Fibroblast of the aortic adventitia (primary cell): ENCODE measurements at places on chromosomes 4 and X. TPM values are rescaled to one million over a fixed set of nuclear protein-coding genes. Genes with fewer than 3 reads are reported as not detected.

Gene DKK2
- total RNA-seq: 0.27 and 0.82 TPM in 2 replicates

Gene NHSL2
- 3.9 and 6.8 TPM in 2 replicates for total RNA-seq

Gene PRIMPOL
- total RNA-seq: 29.9 and 31.0 TPM in 2 replicates

Gene PRDM8
- total RNA-seq: 7.8 and 15.6 TPM in 2 replicates

Gene PTPN13
- total RNA-seq: 41.6 and 67.6 TPM in 2 replicates

Gene KLB
- total RNA-seq: under 0.01 TPM in 1 of 2 replicates, not detected in the other

Gene GRSF1
- 73.1 and 75.3 TPM in 2 replicates for total RNA-seq

Gene RELL1
- total RNA-seq: 21.3 and 65.7 TPM in 2 replicates

Gene PF4V1
- total RNA-seq: not detected in 2 replicates

Gene MOSPD2
- total RNA-seq: 25.5 and 30.5 TPM in 2 replicates

Gene ZAR1
- not detected in 2 replicates for total RNA-seq

Gene GASK1B
- 22.3 and 37.6 TPM in 2 replicates for total RNA-seq

Gene TAB3
- 13.2 and 19.5 TPM in 2 replicates for total RNA-seq

Gene HDAC6
- total RNA-seq: 17.3 and 33.7 TPM in 2 replicates

Gene XAGE1A
- total RNA-seq: not detected in 2 replicates

Gene STOX2
- total RNA-seq: 1.1 and 1.5 TPM in 2 replicates

Gene TRIM60
- not detected in 2 replicates for total RNA-seq

Gene TRIM75
- total RNA-seq: not detected in 2 replicates

Gene TNMD
- total RNA-seq: 0.90 TPM in 1 of 2 replicates, not detected in the other

Gene LRCH2
- total RNA-seq: 3.5 and 11.1 TPM in 2 replicates

Gene UGT2B15
- not detected in 2 replicates for total RNA-seq

Gene IL13RA1
- 52.7 and 66.8 TPM in 2 replicates for total RNA-seq

Gene PASD1
- not detected in 2 replicates for total RNA-seq

Gene RHOXF2
- total RNA-seq: not detected in 2 replicates

Gene RPS6KA6
- 4.2 and 7.0 TPM in 2 replicates for total RNA-seq

Gene HTN1
- total RNA-seq: not detected in 2 replicates

Gene GAGE12H
- total RNA-seq: not detected in 2 replicates

Gene KLHL15
- total RNA-seq: 7.0 and 13.2 TPM in 2 replicates

Gene FOXR2
- not detected in 2 replicates for total RNA-seq

Gene GAGE13
- not detected in 2 replicates for total RNA-seq

Gene EPHA5
- 30.2 and 50.2 TPM in 2 replicates for total RNA-seq

Gene XK
- 0.09 TPM in 1 of 2 replicates, not detected in the other for total RNA-seq

Gene UGT2B10
- total RNA-seq: not detected in 2 replicates

Gene MAGEA11
- not detected in 2 replicates for total RNA-seq

Gene HTRA3
- total RNA-seq: 7.6 and 9.6 TPM in 2 replicates

Gene DDX53
- not detected in 2 replicates for total RNA-seq

Gene AMBN
- total RNA-seq: not detected in 2 replicates

Gene NALF2
- total RNA-seq: not detected in 2 replicates

Gene LRIT3
- under 0.01 TPM in 1 of 2 replicates, not detected in the other for total RNA-seq

Gene USP51
- total RNA-seq: 2.2 and 3.8 TPM in 2 replicates

Gene HPRT1
- 10.0 and 20.2 TPM in 2 replicates for total RNA-seq

Gene RAB39B
- total RNA-seq: 1.6 and 2.7 TPM in 2 replicates

Gene CC2D2A
- 41.0 and 52.9 TPM in 2 replicates for total RNA-seq

Gene NDST4
- total RNA-seq: not detected in 2 replicates

Gene PHEX
- 5.6 and 6.7 TPM in 2 replicates for total RNA-seq

Gene CLNK
- 0.08 TPM in 1 of 2 replicates, not detected in the other for total RNA-seq

Gene CFI
- total RNA-seq: 17.6 and 201 TPM in 2 replicates

Gene CSN1S1
- not detected in 2 replicates for total RNA-seq

Gene RBM46
- 0.57 TPM in 1 of 2 replicates, not detected in the other for total RNA-seq

Gene ZCCHC18
- 0.27 and 2.4 TPM in 2 replicates for total RNA-seq

Gene PCYT1B
- 0.27 and 0.74 TPM in 2 replicates for total RNA-seq

Gene SPOCK3
- total RNA-seq: 1.9 and 7.2 TPM in 2 replicates
